Glomerular endothelial cell (primary cell): ENCODE measurements at places on chromosomes 13 and 19. TPM values are rescaled to one million over a fixed set of nuclear protein-coding genes. Genes with fewer than 3 reads are reported as not detected.
A peak's percentile ranks its signal among the peaks of the same experiment; 100 is the strongest.

GRCh38 chr13:35765366-35765765 lies 288.9 kb upstream of the MAB21L1 start:
- no peak for DNase-seq

DNA sequence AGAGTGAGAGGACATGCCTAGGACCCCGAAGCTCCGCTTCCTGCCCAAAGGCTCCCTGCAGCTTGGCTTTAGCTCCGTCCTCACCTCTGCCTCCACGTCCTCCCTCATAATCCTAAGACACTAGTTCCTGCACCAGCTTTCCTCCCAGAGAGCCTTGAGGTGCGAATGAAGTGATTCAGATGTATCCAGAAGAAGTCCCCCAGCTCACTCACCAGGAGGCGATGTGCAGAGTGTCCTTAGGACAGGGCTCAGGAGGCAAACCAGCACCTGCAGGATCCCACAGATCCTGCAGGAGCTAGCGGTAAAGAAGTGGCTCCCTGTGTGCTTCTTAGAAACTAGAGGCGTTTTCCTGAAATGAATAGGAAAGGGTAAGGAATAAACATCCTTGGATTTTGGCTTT lies 109.7 kb downstream of the HSPH1 start:
- no peak for DNase-seq

- no peak for DNase-seq
Measured at GRCh38 chr13:72473321-72473720, 254.1 kb downstream of the MZT1 start.

- no peak for DNase-seq
Measured at GRCh38 chr13:99282264-99283231, 24.4 kb upstream of the GPR18 start.

DNA sequence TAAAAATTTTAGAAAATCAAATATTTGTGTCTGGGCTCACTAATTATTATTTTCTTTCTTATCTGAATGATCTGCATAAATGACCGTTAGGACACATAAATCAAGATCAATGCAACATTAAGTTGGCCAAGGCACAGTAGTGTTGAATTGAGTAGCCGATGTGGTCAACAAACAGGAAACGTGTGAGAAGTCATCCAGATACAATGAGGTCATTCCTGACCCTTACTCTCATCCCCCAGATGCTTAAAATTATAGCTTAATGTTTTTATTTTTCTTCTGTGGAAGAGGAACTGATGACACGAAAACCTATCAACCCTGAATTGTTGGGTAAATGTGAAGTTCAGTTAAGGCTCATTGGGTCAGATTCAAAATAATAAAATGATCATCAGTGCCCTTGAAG lies 222.9 kb downstream of the RFC3 start:
- no peak for DNase-seq

The PDE4C gene
- total RNA-seq = 0.58 TPM in 1 of 2 replicates, not detected in the other

DNA sequence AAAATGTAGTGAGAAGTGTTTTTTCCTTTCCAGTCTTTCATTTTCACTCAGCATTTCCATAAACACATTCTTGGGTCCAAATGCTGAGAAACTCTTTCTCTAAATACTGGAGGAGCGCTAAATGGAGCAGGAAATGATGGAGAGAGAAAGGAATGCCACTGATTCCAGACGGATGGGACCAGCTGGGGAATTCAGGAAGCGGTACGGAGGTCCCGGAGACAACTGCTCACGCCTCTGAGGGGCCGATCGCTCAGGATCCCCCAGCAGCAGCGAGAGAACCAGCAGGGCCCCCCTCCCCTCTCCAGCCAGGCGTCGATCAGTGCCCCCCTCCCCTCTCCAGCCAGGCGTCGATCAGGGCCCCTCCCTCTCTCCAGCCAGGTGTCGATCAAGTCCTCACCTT lies 13.2 kb downstream of the RASA3 start:
- DNase-seq = peak; percentile 85

DNA sequence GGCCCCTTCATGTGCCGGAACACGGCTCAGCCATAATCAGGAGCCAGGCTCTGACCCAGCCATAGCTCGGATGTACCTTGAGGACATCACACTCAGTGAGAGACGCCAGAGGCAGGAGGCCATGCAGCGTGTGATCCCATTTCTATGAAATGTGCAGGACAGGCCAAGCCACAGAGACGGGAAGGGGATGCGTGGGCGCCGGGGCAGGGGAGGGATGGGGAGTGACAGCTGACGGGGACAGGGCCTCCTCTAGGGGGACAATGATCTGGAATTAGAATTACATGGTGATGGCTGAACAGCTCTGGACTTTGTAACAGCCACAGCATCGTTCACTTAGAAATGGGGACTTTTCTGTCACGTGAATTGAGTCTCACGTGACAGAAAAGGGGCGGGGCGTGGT lies 34.9 kb downstream of the SBNO2 start:
- no peak for DNase-seq

The CACNG6 gene
- 2.2 and 3.0 TPM in 2 replicates for total RNA-seq

GRCh38 chr19:1941146-1942077 lies at the start of gene CSNK1G2:
CSNK1G2 (plus strand) TSS chr19:1941172; CDS start chr19:1969773, 28,601 bp downstream.
- DNase-seq = no peak

The ZNF738 gene
- 3.9 and 12.1 TPM in 2 replicates for total RNA-seq
